ENCODE measurements at places on chromosomes 7 and 10.

DNA sequence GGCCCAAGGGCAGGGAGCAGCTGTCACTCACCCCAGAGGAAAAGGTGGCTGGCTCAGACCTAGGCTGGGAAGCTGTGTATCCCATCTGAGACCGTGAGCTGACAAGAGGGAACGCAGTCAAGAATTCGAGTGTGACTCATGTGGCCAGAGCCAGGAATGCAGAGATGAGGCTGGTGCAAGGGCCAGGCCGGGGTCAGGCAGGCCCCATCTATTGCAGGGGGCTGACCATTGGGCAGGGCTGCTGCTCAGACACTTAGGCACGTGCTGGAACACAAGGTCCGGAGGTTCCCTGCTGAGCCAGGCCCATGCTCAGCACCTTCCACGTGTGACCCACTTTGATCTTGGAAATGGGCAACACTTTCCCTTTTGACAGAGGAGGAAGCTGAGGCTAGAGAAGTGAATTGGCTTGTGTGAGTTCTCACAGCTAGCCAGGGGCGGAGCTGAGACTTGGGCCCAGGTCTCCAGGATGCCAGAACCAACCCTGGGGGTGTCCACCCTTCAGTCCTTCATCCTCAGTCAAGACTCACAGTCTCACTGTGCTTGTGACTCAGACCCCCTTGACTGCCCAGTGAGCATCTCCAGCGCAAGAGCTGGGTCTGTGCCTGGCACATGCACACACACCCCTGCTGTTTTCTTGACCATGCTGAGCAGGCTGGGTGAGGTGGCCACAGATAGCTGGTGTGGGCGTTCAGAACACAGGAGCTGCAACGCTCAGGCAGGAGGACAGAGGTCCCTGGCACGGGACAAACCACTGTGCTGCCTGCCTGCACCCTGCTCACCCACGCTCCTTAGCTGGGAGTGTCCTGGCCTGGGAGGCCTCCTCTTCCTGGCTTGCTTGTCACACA is 47.6 kb upstream of the PPIF start:
- no peak for DNase-seq

DNA sequence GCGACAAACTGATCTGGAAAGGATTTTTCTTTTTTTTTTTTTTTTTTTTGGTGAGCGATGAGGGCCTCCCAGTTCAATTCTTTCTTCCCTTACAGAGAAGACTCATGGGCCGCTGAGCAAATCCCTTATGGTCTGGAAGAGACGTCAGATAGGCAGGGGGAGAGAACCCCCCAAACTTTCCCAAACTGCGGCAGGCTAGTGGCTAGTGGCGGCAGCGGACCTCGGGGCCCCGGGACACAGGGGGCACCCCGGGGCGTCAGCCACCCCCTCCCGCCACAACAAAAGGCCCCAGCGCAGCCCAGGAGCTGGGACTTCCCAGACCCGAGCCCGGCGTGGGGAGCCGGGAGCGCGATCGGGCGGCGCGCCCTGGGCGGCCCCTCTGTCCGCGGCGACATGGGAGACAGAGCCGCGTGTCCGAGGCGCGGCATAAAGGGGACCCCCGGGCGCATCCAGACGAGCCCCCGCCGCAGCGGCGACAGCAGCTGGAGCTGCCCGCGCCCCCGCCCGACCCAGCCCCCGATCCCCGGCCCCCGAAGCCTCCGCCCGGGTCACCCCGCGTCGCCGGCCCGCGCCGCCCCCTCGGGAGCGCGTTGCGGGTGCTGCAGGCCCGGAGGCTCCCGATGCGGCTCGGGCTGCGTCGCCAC is 755 bp downstream of the FAM171A1 start:
- DNase-seq = no peak

DNA sequence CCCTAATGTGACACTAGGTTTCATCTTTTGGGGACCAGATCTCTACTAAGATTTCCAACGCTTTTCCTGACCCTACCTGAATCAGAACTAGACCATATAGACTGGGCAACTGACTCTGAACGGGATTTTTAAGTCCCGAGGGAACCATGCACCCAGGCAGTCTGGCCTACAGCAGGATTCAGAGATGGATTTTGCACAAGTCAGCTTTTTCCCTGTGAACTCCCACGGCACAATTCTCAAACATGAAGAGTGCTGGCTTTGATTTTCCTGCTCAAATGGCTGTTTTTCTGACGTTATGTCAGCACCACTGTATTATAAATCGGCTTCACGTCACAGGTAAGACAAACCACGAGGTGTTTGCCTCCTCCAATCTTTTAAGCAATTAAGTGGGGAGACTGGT is 409.1 kb downstream of the TCERG1L start:
- DNase-seq = no peak

GRCh38 chr10:129712000-129712399 is 245.0 kb downstream of the MGMT start:
- no peak for DNase-seq

GRCh38 chr10:119273413-119273812 is 66.0 kb downstream of the GRK5 start:
- DNase-seq = no peak

Data from hippocampal formation (tissue), 2 donors.